ENCODE measurements at places on chromosomes 3 and 15. TPM values are rescaled to one million over a fixed set of nuclear protein-coding genes. Genes with fewer than 3 reads are reported as not detected.
A peak's percentile ranks its signal among the peaks of the same experiment; 100 is the strongest.

GRCh38 chr3:71916747-71917369 is 131.9 kb upstream of the PROK2 start:
- no peak for DNase-seq

Gene SLCO2A1
- 59.2 TPM for total RNA-seq

DNA sequence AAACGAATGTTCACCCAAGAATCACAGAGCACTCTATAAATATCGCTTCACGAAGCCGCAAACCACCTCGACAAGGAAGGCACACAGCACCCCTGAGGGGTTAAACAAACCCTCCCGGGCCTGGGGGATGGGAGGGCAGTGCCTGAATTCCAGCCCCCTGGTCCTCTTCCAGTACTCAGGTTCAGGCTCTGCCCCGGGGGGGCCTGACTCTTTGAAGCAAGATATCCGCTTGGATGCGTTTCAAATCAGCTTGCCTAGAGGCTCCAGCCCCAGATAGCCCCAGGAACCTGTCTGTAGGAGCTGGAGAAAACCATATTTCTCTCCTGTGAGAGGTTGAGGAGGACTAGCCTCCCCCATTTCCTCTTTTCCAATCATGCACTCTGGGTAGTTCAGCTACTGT is 194.7 kb downstream of the WNT5A start:
- no peak for DNase-seq

GRCh38 chr3:190018460-190018859 is 102.2 kb downstream of the P3H2 start:
- DNase-seq = no peak

Gene PARP9
- total RNA-seq = 15.0 TPM

- DNase-seq = no peak
These were observed 9.3 kb upstream of the ATP13A4 start for GRCh38 chr3:193564012-193564411.

GRCh38 chr3:105767776-105768175 is 101.0 kb downstream of the CBLB start:
- no peak for DNase-seq

GRCh38 chr15:95292785-95293450 is 1037.6 kb upstream of the NR2F2 start:
- no peak for DNase-seq

DNA sequence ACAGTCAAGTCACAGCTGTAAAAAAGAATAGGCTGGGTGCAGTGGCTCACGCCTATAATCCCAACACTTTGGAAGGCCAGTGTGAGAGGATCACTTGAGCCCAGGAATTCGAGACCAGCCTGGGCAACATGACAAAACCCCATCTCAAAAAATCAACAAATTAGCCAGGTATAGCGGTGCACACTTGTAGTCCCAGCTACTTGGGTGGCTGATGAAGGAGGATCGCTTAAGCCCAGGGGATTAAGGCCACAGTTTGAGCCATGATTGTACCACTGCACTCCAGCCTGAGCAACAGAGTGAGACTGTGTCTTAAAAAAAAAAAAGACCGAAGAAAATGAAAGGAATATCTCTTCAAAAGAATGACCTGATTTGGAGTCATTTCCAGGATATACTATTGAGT is 6.6 kb downstream of the HERC1 start:
- DNase-seq = no peak

DNA sequence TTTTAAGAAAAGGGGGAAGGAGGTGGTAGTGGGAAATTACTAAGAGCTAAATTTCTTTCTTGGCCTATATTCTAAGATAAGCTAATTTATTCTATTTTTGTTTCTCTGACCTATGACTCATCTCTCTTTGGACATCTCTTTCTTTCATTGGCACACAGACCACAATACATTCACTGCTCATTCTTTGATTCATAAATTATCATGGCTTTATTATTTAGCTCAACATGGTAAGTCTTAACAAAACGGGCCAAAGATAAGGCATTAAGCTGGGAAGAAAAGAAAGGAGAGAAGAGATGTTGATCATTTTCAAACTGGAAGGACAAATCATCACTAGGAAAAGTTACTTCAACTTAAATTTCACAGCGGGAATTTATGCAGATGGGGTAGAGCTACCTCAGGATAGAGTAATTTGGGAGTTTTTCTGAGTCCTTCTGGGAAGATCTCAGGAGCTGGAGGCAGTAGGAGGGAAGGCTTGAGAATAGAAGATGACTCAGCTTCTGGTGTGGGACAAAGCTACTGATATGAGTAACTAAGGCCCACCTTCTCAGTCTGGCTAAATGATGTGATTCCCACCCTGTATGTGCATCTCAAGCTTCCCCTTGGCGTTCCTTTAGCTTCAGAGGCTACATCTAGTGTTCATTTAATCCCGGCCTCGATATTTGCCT is 7.5 kb upstream of the ALCAM start:
- no peak for DNase-seq

DNA sequence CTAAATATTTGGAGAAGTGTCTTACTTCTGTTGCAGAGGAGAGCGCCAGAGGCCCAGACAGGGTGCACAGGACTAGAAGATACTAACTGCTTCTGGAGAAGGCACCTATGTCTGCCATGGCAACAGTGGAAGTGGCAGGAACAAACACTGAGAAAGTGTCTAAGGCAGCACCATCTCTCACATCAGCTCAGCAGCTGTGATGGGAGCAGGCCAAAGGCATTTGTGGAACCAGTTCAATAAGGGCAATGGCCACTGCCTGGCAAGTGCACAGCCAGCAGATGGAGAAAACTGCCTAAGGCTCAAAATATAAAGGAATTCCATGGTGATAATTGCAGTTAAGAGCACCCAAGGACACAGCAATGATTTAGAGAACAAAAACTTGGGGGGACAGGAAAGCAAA is 563.0 kb upstream of the CCDC54 start:
- DNase-seq = no peak

GRCh38 chr3:10416730-10417300 is 88.6 kb downstream of the ATP2B2 start:
- DNase-seq = no peak

DNA sequence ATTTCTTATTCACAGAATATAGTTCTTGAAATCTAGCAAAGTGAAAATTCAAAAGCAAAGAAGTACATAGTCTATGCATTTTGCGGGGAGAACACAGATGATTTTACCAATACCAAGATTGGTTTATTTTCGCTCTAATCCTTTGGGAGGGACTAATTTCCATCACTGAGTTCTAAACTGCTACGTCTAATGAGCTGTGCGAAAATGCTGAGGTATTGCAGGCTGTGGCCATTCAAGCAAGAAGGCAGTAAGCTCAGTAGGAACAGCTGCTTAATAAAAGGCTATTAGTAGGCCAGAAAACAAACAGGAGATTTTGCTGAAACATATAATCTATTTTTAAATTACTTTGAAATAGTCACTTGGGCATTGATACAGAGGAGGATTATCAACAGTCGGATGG is 379.0 kb downstream of the CNTN4 start:
- no peak for DNase-seq

- DNase-seq = no peak
These were observed 59.8 kb upstream of the ZPLD1 start for GRCh38 chr3:102374863-102375634.

- DNase-seq = no peak
These were observed 14.0 kb upstream of the DUT start for GRCh38 chr15:48317221-48317620.

DNA sequence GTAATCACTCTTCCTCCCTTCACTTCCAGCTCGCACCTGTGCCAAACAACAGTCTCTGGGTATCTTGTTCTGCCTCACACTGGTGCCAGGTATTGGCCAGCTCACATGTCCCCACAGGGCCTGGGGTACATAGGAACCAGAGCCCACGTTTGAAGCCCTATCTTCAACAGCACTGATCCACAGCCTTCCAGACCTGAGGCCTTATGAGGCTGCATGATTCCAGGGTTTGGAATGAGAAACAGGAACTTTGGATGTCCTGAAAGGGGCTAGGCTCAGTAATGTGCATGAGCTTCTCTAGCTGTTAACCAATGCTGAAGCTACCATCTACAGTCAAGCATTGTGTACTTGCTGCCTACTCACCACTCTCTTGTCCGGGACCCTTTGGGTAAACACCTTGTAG is 92.4 kb downstream of the GPR156 start:
- no peak for DNase-seq

Gene VEPH1
- total RNA-seq = 0.78 TPM

DNA sequence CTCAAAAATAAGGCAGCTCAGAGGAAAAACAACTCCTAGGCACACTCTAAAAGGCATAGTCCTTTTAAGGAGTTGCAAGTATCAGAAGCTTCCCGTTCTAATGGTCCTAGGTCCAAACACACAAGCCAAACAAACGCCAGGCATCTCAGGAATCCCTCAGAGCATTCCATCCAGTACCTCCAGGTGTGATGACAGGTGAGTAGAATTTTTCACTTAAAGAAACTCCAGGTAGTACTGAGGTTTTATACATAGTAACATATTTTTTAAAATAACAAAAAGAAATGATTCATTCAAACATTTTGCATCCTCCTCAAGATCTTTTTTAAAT is 1092.3 kb downstream of the TUSC7 start:
- no peak for DNase-seq

GRCh38 chr15:99404454-99404853 is 153.2 kb downstream of the LRRC28 start:
- DNase-seq = no peak

DNA sequence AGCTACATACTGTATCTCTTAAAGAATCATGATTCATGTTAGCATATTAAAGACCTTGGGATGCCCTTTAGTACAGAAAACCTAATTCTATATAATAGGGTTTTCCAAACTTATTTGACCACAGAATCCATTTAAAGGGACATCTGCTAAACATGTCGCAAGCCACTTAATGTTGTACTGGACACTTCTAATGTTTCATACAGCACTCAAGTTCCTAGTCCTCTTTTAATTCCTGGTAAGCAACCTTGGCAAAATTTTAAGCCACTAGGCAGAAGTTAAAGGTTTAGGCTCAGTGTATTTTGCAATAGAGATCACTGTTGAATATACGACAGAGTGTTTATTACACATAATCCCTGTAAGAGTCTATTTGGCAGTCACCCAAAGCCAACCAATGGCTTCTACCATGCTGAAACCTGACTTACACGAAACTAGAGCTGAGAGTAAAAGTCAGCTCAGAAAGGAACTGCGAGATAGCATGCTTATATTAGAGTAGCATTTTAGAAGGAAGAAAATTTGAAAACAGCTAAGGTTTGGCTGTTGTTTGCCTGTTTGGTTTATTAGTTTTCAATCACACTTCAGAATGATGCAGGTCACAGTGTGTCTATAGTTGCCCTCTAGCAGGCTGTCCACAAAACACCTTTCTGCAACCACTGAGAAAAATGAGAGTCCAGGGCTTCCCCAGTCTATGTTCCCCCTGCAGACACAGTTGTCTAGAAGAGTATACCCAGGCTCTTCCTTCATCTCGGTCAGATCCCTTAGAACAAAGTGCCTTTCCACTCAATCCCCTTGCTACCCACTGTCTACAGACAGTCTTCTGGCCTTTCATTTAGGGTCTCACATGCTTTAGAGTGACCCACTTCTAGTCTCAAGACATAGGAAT is 104.4 kb downstream of the FMN1 start:
- DNase-seq = no peak

Gene LMAN1L
- 7.9 TPM for total RNA-seq

GRCh38 chr3:126522363-126522788 is 1.6 kb upstream of the CHST13 start:
- DNase-seq = peak; percentile 78

GRCh38 chr3:157239082-157239704 is 79.2 kb upstream of the CCNL1 start:
- peak; percentile 82 for DNase-seq

DNA sequence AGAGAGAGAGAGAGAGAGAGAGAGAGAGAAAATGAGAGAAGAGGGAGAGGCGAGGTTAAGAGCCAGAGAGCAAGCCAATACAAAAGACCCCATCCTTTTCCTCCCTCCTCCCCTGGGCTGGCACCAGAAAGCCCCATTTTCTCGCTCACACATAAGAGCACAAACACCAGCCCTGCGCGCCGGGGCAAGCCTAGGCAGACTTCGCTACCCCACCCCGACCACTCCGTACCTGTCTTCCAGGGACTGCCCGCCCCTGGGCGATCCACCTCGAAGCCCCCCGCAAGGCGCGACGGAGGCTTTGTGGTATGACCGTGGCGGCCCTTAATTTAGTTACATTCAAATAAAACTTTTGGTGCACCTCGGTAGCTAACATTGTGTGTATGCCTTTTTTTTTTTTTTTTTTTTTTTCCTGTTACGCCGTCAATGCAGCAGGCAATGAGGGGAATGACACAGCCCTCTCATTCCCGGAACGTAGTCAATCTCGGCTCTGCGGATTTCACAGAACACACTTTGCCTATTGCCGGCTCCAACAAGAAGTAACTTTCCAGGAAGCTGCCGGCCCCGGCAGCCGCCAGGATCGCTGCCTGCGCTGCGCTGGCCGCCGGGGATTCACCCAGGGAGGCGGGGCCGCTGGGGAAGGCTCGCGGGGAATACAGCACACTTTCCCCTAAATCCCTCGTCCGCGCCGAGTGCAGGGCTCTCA is 7.7 kb downstream of the BCL6 start:
- peak; percentile 90 for DNase-seq

- no peak for DNase-seq
These were observed 30.8 kb downstream of the MLH1 start for GRCh38 chr3:37024092-37024491.

Gene RGMA
- 16.5 TPM for total RNA-seq

- DNase-seq = no peak
These were observed 122.5 kb downstream of the TJP1 start for GRCh38 chr15:29699791-29700190.

Gene DNAH12
- total RNA-seq = 0.22 TPM

Gene FANCD2OS
- total RNA-seq = not detected

Gene SCG5
- 0.30 TPM for total RNA-seq

GRCh38 chr15:77563623-77564156 is 69.0 kb downstream of the LINGO1 start:
- DNase-seq = no peak

DNA sequence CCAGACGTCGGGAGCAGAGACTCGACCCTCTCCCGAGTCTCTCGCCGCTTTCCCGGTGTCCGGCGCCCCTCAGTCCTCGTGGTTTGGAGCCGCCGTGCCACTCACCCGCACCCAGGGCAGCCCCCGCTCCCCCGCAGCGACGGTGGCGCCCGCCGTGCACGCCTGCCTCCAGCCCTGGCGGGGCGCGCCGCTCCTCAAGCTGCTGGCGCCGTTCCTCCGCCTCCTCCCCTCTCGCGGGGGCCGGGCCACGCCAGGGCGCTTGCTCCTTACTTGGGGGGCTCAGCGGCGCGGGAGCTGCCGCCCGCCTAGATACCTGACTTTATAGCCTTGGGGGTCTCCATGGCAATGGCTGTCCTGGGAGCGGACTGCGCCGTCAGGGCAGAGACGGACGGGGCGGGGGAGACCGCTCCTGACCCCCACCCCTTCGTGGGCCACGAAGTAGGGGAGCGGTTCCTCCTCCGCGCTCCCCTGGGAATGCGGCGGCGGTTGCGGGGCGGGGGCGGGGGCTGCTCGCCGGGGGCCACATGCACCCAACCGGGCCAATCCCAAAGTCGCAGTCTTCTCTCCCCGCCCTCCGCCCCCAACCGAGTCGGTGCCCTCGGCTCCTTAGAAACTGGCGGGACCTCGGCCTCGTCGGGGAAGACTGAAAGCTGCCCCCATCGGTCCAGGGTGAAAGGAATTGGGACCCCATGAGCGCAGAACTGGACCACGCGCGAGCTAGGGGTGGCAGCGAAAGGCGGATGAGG is at the start of gene ANKRD63:
Gene ANKRD63, minus strand, starts transcription at position 196 of the 746 bp plus-strand sequence. CDS start 478 bp downstream, outside the sequence.
- DNase-seq = no peak

- peak; percentile 83 for DNase-seq
These were observed 504 bp downstream of the ABHD2 start for GRCh38 chr15:89088605-89089315.

Gene ADAM10
- 85.9 TPM for total RNA-seq

- no peak for DNase-seq
These were observed 103.4 kb downstream of the SEC22A start for GRCh38 chr3:123305192-123305591.

Gene KCNAB1
- 2.5 TPM for total RNA-seq

- DNase-seq = no peak
These were observed 1.8 kb downstream of the PIK3CA start for GRCh38 chr3:179149951-179150350.
